G401 (cell line): ENCODE measurements at places on chromosomes 2 and 18. TPM values are rescaled to one million over a fixed set of nuclear protein-coding genes. Genes with fewer than 3 reads are reported as not detected.

- DNase-seq = no peak
These were observed 230.5 kb downstream of the TTC32 start for GRCh38 chr2:19671311-19671710.

GRCh38 chr2:126894585-126895182 is 4.0 kb upstream of the TEX51 start:
- no peak for DNase-seq

GRCh38 chr2:75563591-75563990 is 2.9 kb upstream of the EVA1A start:
- no peak for DNase-seq

Gene GNLY
- total RNA-seq = not detected in 2 replicates

GRCh38 chr2:101733257-101733993 is 35.9 kb downstream of the MAP4K4 start:
- no peak for DNase-seq

DNA sequence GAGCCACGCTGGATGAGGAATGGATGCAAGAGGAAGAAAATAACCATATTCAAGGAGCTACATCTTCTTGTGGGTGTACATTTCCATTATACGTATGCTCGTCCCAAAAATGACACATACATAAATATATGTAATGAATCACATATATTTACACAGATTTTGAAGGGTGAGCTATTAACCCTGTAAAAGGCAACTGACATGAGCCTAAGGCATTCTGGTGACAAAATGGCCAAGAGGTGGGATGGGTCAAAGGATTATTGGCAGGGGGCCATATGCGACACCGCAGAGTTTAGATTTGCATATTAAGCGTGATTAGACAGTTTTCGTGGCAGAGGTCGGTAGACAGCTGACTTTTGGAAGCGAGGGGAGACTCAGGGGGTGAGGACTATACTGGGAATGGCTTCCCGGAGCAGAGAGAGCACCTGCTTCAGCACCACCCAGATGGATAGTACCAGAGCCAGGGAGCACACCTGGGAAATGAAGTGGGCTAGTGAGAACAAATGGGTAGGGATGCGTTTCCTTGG is 431 bp upstream of the CNRIP1 start:
- peak; percentile 73 for DNase-seq

Gene VAPA
- 141 and 231 TPM in 2 replicates for total RNA-seq

- DNase-seq = no peak
These were observed 216.1 kb downstream of the ICOS start for GRCh38 chr2:204152616-204153015.

Gene CFAP221
- total RNA-seq = 0.74 and 2.7 TPM in 2 replicates

Gene MARCHF4
- 0.06 and 0.14 TPM in 2 replicates for total RNA-seq

Gene ZNF516
- 8.4 and 9.6 TPM in 2 replicates for total RNA-seq

GRCh38 chr2:195106681-195107380 is 550.2 kb upstream of the SLC39A10 start:
- DNase-seq = no peak

Gene GKN1
- not detected in 2 replicates for total RNA-seq

DNA sequence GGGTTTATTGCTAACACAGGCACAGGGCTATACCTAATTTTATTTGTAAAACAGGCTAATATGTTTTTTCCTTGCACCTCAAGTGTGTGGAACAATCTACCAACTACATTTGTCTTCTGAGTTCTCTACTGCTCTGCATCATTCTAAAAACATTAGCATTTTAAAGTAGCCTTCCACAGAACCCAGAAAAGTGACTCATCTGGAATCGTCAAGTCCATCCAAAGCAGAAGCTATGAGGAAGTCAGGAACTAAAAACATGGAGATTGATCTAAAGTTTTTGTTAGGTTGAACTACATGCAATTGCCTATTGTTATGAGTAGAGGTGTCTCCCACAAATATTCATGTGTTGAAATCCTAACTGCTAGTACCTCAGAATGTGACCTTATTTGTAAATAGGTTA is 70.9 kb downstream of the SUCLG1 start:
- DNase-seq = no peak

- DNase-seq = no peak
These were observed 297.3 kb downstream of the CYP26B1 start for GRCh38 chr2:71850306-71850801.

DNA sequence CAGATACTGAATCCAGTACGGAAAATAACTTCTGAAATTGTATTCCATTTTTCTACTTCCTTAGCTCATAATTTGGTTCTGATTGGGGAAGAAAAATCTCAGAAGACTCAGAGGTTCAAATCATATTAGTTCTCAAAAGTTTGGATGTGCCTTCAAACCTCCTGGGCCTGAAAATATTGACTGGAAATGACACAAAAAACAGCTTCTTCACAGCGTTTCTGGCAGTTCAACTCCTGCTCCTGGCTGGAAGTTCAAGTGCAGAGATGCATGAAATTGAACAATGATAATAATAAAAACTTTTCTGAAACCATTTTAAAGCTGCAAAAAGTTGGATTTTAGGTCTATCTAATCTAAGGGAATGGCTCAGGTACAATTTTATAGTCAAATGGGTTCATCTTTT is 1459.9 kb upstream of the CELF4 start:
- no peak for DNase-seq

Gene CHST10
- total RNA-seq = 18.9 and 23.6 TPM in 2 replicates

GRCh38 chr2:109421101-109421500 is 192.7 kb downstream of the SEPTIN10 start:
- no peak for DNase-seq

DNA sequence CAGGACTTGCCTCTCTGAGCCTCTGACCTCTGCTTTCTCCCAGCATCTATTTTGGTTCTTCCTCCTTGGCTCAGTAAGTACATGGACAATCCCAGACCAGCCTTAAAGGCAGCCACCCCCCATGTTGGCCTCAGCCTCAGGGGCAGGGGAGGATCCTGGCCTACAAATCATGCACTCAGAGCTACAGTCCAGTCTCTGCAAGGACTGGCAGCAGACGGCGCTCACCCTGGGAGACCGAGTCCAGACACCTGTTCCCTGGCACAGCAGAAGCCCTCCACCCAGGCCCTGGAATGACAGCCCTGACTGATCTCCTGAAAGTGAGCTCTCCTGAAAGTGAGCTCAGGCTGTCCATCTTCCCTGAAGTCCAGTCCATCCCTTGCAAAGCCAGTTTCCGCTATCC is 25.7 kb upstream of the PTPN4 start:
- peak; percentile 98 for DNase-seq

- no peak for DNase-seq
These were observed 785.9 kb downstream of the EPHA4 start for GRCh38 chr2:220786216-220786615.

Gene STEAP3
- 3.3 and 6.0 TPM in 2 replicates for total RNA-seq

Gene LGALSL
- total RNA-seq = 11.6 and 26.8 TPM in 2 replicates

- no peak for DNase-seq
These were observed 148.3 kb downstream of the PLEKHA3 start for GRCh38 chr2:178628605-178629004.

- DNase-seq = no peak
These were observed 448.5 kb downstream of the ZEB2 start for GRCh38 chr2:144071461-144071860.

GRCh38 chr2:57370882-57371585 is 675.6 kb upstream of the VRK2 start:
- no peak for DNase-seq

- no peak for DNase-seq
These were observed 84.7 kb upstream of the RAB27B start for GRCh38 chr18:54743605-54743995.

Gene HOXD3
- 1.8 and 6.5 TPM in 2 replicates for total RNA-seq

GRCh38 chr2:147398301-147398700 is 446.5 kb upstream of the ACVR2A start:
- no peak for DNase-seq

Gene PAX8
- total RNA-seq = not detected in 2 replicates

- DNase-seq = no peak
These were observed 260.0 kb downstream of the TNS1 start for GRCh38 chr2:217742841-217743240.

- DNase-seq = no peak
These were observed 48.6 kb downstream of the DDX1 start for GRCh38 chr2:15640261-15640711.

Gene BCL2
- total RNA-seq = 9.9 and 18.2 TPM in 2 replicates

DNA sequence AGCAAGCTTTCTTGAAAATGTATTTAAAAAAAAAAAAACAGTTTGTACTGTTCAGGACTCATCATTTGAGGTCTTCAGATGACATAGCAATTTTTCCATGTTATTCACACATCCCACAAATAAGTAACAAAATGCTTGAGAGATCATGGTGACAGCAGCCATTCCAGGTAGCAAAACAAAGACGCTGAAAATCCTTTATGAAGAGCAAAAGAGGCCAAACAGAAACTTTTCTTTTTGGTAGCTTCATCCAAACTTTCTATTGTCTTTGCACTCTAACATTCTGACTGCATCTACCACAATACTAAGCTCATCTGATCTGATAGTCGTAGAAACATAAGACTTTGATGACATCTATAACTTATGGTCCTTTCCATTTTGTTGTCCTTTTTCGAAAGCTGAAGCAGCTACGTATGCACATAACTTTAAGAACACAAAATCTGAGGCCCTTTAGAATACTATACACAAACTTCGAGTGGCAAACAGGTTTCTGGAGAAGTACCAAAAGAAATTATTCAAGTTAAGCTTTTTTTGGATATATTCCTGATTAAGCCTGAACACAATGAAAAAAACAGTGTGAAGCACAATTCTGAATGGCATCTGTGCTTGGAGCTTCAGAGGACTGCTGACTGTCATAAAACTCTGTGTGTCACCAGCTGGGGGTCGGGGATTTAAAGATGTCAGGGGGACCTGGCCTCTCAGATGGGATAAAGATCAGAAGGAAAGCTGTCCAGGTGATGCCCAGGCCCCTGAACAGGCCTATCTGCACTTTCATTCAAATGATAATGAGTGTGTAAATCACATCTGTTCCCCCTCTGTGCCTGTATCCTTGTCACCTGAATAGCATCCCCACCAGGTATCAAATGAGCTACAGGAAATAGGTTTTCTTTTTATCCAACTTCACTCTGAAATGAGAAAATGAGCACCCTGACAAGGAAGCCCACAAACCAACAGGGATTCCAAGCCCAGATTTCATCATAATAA is 75.8 kb downstream of the ZEB2 start:
- no peak for DNase-seq
